ENCODE measurements at places on chromosomes 16 and 17. TPM values are rescaled to one million over a fixed set of nuclear protein-coding genes. Genes with fewer than 3 reads are reported as not detected.

DNA sequence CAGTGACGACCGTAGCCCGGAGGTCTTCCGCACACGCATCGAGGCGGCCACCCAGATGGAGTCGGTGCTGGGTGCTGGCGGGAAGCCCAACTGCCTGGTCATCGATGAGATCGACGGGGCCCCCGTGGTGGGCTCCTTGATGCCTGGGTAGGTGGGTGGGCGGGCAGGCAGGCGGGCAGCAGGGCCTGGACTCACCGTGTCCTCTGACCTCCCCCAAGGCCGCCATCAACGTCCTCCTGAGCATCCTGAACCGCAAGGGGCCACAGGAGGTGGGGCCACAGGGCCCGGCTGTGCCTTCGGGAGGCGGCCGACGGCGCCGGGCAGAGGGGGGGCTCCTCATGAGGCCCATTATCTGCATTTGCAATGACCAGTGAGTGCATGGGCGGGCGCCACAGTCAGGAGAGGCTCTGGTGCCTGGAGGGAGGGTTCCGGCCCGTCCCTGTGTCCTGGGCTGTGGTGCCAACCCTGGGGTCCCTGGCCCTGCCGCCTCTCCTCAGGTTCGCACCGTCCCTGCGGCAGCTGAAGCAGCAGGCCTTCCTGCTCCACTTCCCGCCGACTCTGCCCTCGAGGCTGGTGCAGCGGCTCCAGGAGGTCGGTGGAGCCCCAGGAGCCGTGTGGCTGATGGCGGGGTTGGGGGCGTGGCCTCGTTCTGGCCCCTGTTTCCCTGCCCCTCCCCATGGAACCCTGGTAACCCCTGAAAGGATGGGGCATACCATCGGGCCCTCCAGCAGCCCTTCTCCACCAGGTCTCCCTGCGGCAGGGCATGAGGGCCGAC, 4.0 kb downstream of the CHTF18 start:
- H3K36me3 ChIP-seq, result no peaks in the 10 kb centered on the region
- no peak for DNase-seq
- no peaks in the 10 kb centered on the region for H3K27me3 ChIP-seq
- no peak overlapping the region for H3K4me3 ChIP-seq
- no peak overlapping the region for H3K27ac ChIP-seq

GRCh38 chr17:78719630-78720298, 62.3 kb downstream of the CYTH1 start:
- no peak for DNase-seq
- no peak overlapping the region for H3K27ac ChIP-seq
- no peaks in the 10 kb centered on the region for H3K27me3 ChIP-seq
- H3K4me3 ChIP-seq, result no peak overlapping the region

DNA sequence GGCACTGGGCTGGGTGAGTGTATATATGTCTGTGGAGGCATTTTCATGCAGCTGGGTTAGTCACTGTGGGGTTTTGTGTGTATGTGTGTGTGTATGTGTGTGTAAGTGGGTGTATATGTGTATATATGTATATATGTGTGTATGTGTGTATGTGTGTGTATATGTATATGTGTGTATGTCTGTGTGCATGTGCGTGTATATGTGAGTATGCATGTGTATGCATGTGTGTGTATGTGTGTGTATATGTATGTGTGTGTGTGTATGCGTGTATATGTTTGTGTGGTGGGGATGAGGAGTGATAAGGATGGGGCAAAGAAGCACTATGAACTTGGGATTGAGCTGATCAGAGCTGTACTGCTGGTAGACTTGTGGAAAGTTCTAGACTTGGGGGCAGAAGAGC, 29.0 kb upstream of the PLLP start:
- no peaks in the 10 kb centered on the region for H3K36me3 ChIP-seq
- DNase-seq, result no peak
- H3K4me1 ChIP-seq, result no peaks in the 10 kb centered on the region
- H3K4me3 ChIP-seq, result no peak overlapping the region

- no peaks in the 10 kb centered on the region for H3K27me3 ChIP-seq
- no peaks in the 10 kb centered on the region for H3K36me3 ChIP-seq
- H3K4me1 ChIP-seq, result no peaks in the 10 kb centered on the region
- H3K27ac ChIP-seq, result no peak overlapping the region
- H3K4me3 ChIP-seq, result no peak overlapping the region
These were observed 123.0 kb downstream of the MSI2 start for GRCh38 chr17:57379237-57379894.

Gene SP2
- total RNA-seq, result 18.1 TPM

DNA sequence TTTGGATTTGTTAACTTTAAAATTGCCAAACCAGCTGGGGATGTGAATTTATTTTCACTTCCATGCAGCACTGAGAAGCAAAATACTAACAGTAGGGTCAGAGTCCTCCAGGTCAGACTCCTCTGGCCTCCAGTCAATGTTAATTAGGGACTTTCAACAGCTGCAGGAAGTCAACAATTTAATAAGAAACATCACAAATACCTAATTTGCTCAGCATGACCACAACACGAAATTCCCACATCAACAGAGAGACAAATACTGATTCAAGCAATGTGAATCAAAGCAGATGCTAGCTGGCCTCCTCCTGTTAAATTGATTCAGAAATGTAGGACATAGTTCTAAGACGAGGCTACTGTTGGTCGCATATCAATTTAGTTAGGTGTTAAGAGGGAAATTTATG, 111.7 kb downstream of the ABCA8 start:
- DNase-seq, result no peak
- H3K4me1 ChIP-seq, result no peaks in the 10 kb centered on the region
- no peak overlapping the region for H3K27ac ChIP-seq
- H3K4me3 ChIP-seq, result no peak overlapping the region

Measured in colonic mucosa (tissue), 4 donors.